ENCODE measurements at places on chromosomes 5 and 9.
A peak's percentile ranks its signal among the peaks of the same experiment; 100 is the strongest.

DNA sequence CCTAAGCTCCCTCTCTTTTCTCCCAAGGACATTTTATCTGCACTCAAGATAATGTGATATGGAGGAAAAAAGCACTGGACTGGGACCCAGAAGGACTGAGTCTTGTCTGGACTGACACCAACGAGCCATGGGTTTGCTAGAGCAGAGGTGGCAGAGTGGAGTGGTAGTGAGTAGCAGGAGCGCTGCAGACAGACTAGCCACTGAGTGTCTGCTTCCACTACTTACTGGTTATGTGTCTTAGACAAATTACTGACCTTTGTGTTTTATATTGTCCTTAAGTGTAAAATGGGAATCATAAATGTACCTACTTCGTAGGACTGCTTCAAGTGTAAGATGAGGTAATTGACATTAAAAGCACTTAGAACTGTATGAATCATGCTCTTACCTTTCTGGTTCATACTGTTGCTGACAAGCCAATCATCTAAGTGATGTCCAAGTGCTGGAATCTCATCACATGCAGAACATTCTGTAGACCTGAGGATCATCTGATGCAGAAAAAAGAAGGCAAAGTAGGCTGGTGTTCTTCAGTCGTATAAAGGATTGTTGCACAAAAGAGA lies 12.5 kb upstream of the PRLR start:
- no peak for DNase-seq

- DNase-seq, result no peak
These were observed 31.3 kb upstream of the SMU1 start for GRCh38 chr9:33107762-33108161.

- no peak for DNase-seq
These were observed 570.6 kb downstream of the EFNA5 start for GRCh38 chr5:107100121-107100520.

DNA sequence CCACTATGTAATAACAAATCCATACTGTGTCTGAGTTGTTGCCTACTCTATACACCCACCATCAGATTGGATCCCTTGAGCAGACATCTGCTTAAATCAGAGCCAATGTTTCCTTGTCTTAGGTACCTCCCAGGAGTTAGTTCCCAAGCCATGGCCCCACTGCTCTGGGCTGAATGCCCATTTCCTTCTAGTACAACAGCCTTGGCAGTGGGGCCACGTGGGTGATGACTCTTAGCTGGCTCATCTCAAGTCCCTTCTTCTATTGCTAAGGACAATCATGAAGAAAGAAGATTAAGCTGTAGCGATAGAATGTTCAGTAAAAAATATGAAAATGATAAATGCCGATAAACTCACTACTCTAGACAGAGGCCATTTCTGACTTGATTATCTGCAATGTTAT lies 16.6 kb downstream of the PTGR1 start:
- no peak for DNase-seq

- no peak for DNase-seq
These were observed 249.9 kb downstream of the MARCHF11 start for GRCh38 chr5:15929611-15930263.

- DNase-seq, result no peak
These were observed 70.1 kb upstream of the RAPGEF1 start for GRCh38 chr9:131809941-131810344.

DNA sequence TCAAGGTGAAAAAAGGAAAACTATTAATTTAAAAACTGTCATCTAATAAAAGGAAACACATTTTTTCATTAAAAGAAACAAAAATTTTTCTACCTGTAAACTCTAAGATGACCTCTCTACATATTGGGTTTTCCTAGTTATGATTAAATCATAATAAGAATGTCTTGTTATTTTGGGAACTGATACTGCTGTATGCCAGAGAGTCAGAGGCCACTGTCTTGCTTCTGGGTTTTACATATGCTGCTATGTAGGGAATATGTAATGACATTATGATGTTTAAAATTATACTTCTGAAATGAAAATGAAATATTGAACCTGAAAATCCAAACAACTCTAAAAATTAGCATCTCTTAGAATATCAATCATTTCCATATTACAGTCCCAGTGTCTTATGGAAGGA lies 63.7 kb downstream of the FEM1C start:
- DNase-seq, result no peak

DNA sequence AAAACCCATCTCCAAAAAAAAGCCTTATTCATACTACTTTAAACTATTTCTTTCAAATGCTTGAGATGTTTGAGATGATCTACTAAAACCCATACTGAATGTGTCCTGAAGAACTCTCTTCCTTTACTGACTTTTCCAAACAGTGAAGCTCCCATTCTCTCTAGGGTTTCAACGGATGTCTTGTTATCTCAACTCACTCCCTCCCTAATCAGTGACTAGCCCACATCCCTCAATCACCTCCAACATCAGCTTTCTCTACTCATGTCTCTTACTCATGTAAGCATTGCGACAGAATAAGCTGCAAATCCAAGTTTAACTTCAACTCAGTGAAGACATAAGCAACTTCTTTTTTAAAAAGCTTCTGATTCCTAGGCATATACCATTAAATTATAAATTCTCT lies 42.1 kb downstream of the WDR41 start:
- no peak for DNase-seq

GRCh38 chr9:96459268-96460007 lies 9.5 kb downstream of the HABP4 start:
- no peak for DNase-seq

DNA sequence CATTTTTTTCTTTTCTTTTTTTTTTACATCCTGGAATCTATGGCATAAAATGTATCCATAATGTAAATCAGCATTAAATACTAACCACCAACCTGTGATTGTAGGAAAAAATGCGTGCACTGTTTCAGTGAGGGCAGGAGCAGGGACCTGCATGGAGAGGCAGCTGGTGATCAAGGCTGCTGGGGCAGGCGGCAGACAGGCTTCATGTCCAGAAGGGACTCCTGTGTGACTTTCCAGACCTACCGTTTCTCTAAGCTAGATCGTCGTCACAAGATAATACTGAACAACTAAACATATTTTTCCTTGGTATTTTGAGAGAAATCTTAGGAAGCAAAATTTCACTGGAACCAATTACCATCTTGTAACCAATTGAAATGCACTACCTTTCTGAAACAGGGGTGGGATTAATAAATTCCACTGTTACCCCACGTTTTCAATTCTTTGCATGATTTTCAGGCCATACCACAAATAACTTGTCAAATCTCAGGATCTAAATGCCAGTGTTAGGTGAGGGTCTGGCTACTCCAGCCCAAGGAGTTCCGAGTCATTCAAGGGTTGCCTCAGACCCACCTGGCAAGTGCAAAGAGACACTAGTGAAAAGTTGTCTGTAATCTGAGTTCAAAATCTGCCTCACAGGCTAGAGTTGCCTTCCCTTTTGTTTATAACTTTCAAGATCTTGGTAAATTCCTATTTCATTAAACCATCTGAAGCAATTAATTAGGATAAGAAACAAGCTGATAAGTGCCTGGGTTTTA lies 198.2 kb downstream of the SEMA5A start:
- DNase-seq, result no peak

GRCh38 chr9:84694248-84694647 lies 24.7 kb downstream of the NTRK2 start:
- DNase-seq, result no peak

- no peak for DNase-seq
These were observed 85.8 kb upstream of the PHYKPL start for GRCh38 chr5:178318382-178318781.

- DNase-seq, result no peak
These were observed 628.0 kb upstream of the CDH18 start for GRCh38 chr5:20615888-20616563.

- no peak for DNase-seq
These were observed 126.6 kb upstream of the TMEM161B start for GRCh38 chr5:88395264-88395663.

- DNase-seq, result peak; percentile 59
These were observed 6.3 kb upstream of the TRMT10B start for GRCh38 chr9:37747271-37747753.

DNA sequence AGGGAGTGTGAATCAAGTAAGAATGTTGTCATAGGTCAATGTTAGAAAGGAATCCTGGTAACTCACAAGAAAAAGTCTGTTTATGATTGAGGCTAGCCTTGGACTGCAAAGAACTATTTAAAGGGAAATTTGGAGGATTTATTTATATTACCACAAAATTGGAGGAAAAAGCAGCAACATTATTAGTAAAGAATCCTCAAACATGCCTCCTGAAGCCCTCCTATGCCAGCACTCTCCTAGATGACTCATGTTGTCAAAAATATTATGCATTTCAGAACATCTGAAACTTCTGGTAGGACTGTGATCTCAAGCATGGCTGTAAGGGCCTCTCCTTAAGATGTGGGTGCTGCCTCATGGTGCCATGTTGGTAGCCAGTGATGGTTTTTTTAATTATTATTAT lies 628.5 kb downstream of the CHSY3 start:
- DNase-seq, result no peak

- DNase-seq, result no peak
These were observed 52.4 kb downstream of the MRPL36 start for GRCh38 chr5:1747079-1747802.

DNA sequence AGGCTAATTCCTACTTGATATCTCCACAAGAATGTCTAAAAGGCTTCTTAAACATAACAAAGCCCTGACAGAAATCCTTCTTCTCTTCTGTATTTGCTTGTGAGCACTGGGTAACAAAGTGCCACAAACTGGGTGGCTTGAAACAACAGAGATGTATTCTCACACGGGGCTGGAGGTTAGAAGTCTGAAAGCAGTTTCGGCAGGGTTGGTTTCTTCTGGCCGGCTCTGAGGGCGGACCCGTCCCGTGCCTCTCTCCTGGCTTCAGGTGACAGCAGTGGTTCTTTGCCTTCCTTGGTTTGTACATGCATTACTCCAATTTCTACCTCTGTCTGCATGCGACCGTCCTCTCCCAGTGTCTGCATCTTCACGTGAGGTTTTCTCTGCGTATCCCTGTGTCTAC lies 14.0 kb upstream of the TRAF1 start:
- no peak for DNase-seq

DNA sequence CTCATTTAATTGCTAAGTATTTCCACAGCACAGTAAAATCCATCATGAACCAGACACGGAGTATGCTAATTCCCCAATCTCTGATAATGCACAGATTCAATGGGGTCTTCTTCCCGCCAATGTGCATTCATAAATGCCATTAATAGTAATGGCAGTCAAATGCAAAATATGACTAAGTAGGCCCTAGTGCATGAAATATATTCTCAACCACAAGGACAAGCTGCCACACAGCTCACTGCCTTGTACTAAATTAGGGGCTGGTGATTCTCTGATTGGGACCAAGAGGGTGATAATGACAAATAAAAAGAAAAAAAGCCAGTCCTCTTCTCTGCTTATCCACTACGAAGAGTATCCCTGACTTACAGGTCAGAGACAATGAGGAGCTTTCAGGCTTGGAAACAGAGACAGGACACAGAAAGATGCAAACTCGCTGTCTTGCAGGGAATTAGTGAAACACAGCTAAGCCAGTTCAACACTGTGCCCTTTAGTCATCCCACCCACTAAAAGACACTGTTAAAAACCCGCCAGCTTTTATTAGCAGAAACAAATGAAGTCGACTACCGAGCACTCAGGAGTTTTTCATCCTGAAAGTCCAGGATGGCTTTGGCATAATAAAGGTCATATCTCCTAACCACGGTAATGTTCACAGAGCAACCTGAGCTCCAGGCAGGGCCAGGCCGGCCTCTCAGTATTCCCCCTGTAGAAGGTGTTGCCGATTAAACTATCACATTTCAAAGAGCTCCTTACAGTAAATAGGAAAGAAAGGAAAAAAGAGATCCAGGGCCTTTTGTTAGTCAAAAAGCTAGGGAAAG lies 148.1 kb downstream of the EBF1 start:
- no peak for DNase-seq

DNA sequence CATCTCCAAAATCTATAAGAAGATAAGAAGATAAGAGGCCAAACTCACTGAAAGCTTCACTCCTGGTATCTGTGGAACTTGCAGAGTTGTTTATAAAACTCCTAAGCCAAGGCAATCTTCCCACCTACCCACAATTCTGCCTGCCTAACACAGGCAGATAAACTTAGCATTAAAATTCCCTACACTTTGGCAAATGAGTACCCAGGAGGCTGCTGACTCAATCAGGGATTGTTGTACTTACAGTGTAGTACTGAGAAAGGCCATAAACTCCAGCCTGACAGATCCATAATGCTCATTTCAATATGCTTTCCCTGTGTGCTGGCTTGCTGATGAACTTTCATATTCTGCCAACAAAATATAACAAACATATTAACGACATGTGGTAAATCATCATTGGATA lies 725.2 kb downstream of the BRINP1 start:
- no peak for DNase-seq

DNA sequence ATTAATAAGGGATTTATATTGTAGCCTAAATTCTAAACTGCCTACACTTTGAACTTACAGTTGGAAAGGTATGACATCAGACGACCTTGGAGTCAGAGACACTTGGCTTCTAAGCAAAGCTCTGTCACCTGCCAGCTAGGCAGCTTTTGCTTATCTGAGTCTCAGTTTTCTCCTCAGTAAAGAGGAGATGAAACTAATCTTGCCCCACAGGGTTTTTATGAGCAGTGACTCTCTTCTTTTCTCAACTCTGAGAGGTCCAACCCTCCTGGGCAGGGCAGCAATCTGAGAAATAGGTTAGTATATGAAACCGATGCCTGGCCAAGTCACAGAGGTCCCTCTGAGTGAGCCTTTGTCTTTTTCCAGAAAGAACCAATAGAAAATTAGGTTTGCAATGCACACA lies 53.9 kb downstream of the WDR36 start:
- DNase-seq, result no peak

- DNase-seq, result no peak
These were observed 75.7 kb downstream of the TEK start for GRCh38 chr9:27184556-27185351.

DNA sequence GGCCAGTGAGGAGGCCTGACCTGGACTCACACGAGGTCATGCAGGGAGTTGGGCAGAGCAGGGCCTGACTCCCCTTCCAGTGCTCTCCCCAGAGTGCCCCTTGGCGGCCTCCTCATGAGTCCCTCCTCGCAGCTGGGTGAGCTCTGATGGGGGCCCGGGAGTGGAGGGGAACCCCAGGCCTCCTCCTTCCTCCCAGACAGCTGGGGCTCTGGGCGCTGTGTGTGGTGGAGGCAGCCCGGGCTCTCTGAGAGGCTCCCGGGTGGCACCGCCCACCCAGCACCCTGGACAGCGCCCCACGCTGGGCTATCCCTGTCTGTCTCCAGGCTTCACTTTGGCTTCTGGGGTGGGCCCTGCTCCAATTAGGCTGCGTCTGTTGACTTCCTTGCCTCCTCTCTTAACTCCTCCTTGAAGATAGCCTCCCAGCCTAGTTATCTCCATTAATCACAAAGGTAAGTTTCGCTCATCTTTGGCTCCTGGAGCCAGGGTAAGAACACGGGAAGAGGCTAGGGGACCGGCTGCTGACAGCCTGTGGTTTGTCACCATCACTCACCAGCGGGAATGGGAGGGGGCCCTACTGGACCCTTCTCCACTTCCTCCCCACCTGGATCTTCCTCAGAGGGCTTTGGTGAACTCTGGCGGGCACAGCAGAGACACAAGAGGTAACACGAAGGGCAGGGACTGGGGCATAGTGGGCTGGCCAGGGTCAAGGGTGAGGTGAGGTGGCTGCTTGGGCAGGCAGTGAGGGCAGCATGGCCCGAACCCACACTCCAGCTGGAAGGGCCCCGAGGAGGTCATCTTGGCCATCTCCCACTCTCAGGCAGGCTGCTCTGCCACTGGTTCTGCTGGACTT lies 13.1 kb downstream of the PSD2 start:
- no peak for DNase-seq
